Karpas-422 (cell line): ENCODE measurements at places on chromosomes 7 and 10.

DNA sequence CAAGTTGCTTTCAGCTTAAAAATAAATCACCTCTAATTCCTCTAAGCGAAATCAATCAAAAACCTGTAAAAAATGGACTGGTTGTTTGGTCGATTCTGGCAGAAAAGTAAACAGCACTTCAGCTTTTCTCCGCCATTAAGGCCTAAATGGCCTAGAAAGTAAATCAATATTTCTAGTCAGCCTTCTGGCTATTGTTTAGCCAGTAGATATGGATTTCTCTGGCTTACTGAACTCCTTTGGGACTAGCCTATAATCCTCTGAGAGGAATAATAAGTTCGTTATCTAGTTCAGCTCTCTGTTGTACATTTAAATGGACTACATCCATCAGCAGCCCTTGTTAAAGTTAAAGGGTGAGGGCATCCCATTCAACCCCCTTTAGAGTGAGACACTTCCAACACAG is 400.1 kb upstream of the ETV1 start:
- DNase-seq, result no peak

DNA sequence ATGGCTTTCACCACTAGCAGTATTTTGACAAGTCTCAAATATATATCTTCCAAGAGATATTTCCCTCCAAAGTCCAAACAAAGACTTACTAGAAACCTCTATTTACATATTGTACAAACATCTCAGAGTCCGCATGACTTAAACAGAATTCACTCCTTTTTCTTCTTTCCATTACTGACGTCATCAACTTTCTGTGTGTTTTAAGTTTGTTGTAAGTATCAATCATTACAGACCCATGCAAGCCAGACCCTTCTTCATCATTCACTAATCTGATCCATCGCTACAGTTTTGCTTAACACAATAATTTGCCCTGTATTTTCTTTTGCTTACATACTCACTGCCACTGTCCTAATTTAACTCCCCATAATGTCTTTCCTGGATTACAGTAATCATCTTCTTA is 51.9 kb downstream of the SEMA3A start:
- no peak for DNase-seq

- DNase-seq, result no peak
Observed at GRCh38 chr10:86862786-86863483, 94.5 kb downstream of the MMRN2 start.

DNA sequence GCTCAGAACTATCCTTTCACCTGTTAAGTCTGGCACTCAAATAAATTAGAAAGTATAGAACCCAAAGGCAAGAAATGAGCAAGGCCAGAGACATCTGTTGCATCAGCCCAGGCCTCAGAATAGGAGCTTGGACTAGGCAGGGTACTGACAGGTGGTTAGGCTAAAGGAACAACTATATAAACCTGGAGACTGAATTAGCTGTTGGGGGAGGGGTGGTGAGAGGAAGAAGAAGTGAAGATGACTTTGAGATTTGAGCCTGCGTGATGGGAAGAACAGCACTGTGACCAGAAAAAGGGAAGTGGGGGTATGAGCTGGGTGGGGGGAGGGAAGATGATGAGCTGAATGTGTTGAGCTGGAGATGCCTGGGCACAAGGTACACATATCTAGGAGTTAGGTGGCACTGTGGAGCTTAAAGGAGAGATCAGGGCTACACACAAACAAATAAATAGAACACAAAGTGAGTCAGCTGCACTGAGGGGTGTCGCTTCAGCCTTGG is 244.7 kb downstream of the PTEN start:
- peak; percentile 96 for DNase-seq
